Kidney epithelial cell (primary cell): ENCODE measurements at places on chromosomes 1 and 21. TPM values are rescaled to one million over a fixed set of nuclear protein-coding genes. Genes with fewer than 3 reads are reported as not detected.

- DNase-seq = no peak
Observed at GRCh38 chr21:36489776-36490165, 9.8 kb upstream of the CLDN14 start.

DNA sequence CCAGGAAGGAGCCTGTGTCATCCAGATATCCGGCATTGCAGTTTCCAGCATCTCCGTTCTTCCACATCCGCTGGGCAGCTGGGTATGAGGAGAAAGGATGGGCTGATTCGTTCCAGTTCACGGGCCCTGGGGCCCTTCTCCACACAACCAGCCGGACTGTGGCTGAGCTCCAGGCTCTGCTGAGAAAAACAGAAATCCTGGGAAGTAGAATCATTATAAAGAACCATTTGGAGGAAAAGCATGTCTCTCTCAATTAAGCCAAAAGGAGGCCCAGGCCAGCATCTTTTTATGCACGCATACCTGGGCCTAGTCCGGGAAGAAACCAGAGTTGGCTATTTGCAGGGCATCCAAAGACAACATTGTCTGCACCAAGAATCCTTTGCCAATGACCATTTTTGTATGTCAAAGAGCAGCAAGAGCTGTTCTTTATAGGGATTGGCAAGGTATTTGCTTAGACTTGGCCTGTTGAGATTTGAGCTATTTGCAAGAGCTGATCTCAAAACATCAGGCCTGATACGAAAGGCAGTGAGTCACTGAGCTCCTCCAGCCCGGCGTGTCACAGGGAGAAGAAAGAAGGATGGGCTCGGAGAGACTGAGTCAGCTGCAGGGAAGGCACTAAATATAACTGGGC, 84.9 kb upstream of the ARHGEF16 start:
- DNase-seq = no peak

GRCh38 chr1:153357076-153357852, 390 bp upstream of the S100A9 start:
- no peak for DNase-seq

- DNase-seq = no peak
Observed at GRCh38 chr1:53619367-53620060, 119.5 kb downstream of the GLIS1 start.

GRCh38 chr1:239719642-239720258, 333.4 kb downstream of the CHRM3 start:
- no peak for DNase-seq

The HFM1 gene
- 0.48 and 0.79 TPM in 2 replicates for total RNA-seq

The KIF17 gene
- 1.3 and 1.6 TPM in 2 replicates for total RNA-seq

The LRRN2 gene
- total RNA-seq = 7.6 and 10.8 TPM in 2 replicates
